ENCODE measurements at places on chromosomes 1 and 21. TPM values are rescaled to one million over a fixed set of nuclear protein-coding genes. Genes with fewer than 3 reads are reported as not detected.

- H3K27me3 ChIP-seq = no peaks in the 10 kb centered on the region
- no peak overlapping the region for H3K27ac ChIP-seq
- DNase-seq = no peak
Measured at GRCh38 chr21:38930066-38930465, 124.3 kb downstream of the ETS2 start.

DNA sequence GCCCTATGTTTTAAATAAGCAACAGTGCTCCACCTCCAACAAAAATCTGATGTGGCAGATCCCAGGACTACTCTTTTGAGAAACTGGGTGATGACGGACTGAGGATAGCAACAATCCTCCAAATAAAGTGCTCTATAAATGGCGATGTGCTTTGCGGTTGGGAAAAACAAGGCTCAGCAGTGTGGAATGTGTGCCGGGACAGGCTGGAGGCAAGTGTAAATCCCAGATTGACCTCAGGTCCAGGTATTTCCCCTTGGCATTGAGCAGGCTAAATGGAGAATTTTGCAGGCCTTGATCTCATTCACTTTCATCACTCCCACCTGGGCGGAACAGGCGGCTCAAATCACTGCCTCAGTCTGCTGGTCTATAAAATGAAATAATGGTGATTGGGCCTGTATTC lies 35.1 kb downstream of the LRRC42 start:
- no peak overlapping the region for H3K27ac ChIP-seq
- H3K4me3 ChIP-seq = no peak overlapping the region
- H3K36me3 ChIP-seq = no peaks in the 10 kb centered on the region
- H3K4me1 ChIP-seq = peaks cover 5% of the 10 kb centered on the region
- no peaks in the 10 kb centered on the region for H3K27me3 ChIP-seq

GRCh38 chr1:244821134-244821533 lies 14.3 kb upstream of the COX20 start:
- DNase-seq = no peak
- H3K4me1 ChIP-seq = no peaks in the 10 kb centered on the region
- H3K36me3 ChIP-seq = no peaks in the 10 kb centered on the region
- no peaks in the 10 kb centered on the region for H3K27me3 ChIP-seq
- no peak overlapping the region for H3K27ac ChIP-seq

GRCh38 chr1:77546890-77547289 lies 135.6 kb downstream of the ZZZ3 start:
- no peaks in the 10 kb centered on the region for H3K36me3 ChIP-seq
- no peak for DNase-seq
- no peak overlapping the region for H3K27ac ChIP-seq
- no peaks in the 10 kb centered on the region for H3K27me3 ChIP-seq

NBPF6 gene
- total RNA-seq = not detected

DNA sequence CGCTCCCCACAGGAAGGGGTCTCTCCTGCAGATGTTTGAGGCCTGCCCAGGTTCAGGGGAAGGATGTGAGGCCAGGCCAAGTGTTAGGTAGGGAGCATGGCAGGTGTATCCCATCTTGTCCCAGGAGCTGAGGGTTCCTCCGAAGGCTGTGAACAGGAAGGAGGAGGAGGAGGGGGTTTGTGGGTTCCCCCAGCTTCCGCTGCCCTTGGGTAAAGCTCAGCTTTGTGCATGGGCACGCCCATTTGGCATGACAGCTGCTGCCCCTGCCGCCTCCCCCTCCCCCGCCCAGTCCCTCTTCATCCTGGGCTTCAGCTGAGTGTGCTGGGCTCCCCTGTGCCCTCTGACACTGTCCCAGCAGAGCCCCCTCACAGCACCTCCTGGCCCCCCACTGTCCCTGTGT lies 25.5 kb downstream of the TNFRSF8 start:
- peak overlapping the region; percentile 50 for H3K27ac ChIP-seq
- peak overlapping the region; percentile 47 for H3K4me3 ChIP-seq
- H3K36me3 ChIP-seq = no peaks in the 10 kb centered on the region
- peak; percentile 37 for DNase-seq
- no peaks in the 10 kb centered on the region for H3K27me3 ChIP-seq
- H3K4me1 ChIP-seq = peaks cover 47% of the 10 kb centered on the region

ROR1 gene
- not detected for total RNA-seq

- no peak for DNase-seq
- H3K36me3 ChIP-seq = no peaks in the 10 kb centered on the region
- H3K4me1 ChIP-seq = peaks cover 37% of the 10 kb centered on the region
- no peak overlapping the region for H3K4me3 ChIP-seq
Measured at GRCh38 chr21:45300786-45301520, 13.3 kb upstream of the POFUT2 start.

DNA sequence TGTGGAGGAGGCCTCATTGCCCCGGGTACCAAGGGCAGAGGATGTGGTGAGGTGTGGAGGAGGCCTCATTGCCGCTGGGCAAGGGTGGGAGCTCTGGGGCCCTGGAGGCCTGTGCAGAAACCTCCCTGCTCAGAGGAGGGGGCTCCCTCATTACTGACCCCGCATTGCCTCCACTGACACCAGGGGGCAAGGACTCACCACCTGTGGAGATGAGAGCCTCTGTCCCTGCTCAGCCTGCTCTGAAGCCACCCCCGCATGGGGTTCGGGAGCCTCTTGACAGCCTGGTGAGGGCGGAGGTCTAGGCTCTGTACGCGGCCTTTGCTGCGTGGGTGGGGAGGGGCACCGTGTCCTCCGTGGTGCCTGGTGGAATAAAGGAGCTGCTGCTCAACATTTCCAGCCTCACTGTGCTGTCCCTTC lies 95.0 kb upstream of the COL6A1 start:
- H3K36me3 ChIP-seq = no peaks in the 10 kb centered on the region
- H3K4me3 ChIP-seq = no peak overlapping the region
- H3K27me3 ChIP-seq = no peaks in the 10 kb centered on the region
- DNase-seq = peak; percentile 56

DNA sequence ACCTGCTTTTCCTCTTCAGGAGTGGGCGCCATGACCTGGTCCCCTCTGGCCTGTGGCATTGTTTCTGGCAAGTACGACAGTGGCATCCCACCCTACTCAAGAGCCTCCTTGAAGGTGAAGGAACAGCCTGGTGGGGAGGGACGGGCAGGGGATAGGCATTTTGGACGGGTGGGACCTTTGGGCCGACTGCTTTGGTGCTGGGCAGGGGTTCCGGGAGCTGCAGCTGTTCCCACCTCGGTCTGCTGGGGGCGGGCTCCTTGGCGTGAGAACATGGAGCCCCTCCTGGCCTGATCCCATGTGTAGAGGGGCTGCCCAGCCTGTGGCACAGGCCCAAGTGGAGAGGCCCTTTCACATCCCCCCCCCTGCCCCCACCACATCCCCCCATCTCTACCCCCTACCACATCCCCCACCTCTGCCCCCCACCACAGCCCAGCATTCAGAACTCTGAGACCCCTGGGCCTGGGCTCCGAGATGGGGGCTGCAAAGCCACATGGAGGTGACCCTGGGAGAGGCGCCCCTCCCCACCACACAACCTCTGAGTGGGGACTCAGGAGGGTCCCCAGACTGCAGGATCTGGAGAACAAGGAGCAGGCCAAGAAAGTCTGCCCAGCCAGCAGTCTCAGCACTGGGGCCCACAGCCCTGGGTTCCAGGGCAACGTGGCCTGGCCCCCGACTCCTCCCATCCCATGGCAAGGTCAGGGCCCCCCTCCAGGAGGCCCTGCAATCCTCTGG lies 50.0 kb downstream of the KCNAB2 start:
- H3K36me3 ChIP-seq = peaks cover 27% of the 10 kb centered on the region

IFI16 gene
- total RNA-seq = 160 TPM

Measured in CD4-positive, alpha-beta memory T cell (primary cell).